ENCODE measurements at places on chromosomes 13 and 19.

DNA sequence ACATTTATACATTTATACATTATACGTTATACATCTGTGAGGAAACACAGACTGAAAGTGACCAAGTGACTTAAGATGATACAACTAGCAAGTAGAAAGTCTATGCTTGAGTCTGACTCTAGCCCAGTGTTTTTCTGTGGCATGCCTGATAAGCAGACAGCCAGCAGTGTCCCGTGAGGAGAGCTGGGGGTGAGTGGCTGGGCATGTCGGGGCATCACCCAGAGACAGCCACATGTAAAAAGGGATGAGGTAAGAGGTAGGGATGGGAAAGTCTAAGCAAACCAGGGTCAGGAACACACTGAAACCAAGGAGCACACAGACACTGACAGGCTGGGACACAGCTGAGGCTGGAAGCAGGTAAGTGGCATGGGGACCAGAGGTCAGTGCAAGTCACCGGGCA, 333.2 kb downstream of the FOXO1 start:
- DNase-seq, result no peak

GRCh38 chr19:47754206-47755064, 9.1 kb downstream of the NOP53 start:
- no peak for DNase-seq

- DNase-seq, result peak; percentile 91
Observed at GRCh38 chr19:35757231-35757748, 461 bp upstream of the HSPB6 start.

DNA sequence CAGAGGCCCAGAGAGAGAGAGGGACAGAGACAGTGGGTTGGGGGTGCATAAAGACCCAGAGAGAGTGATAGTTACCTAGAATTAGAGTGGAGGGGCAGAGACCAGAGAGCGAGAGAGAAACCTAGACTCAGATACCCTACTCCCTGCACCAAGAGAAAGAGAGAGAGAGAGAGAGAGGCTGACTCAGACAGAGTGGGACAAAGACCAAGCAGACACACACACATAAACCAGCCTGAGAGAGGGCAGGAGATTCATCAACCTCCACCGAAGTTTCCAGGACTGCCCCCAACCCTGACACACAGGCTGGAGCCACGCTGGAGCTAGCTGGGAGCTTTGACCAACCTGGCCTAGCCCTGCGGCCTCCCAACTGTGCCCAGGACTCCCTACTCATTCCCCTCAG, 12.9 kb downstream of the SYT3 start:
- no peak for DNase-seq

DNA sequence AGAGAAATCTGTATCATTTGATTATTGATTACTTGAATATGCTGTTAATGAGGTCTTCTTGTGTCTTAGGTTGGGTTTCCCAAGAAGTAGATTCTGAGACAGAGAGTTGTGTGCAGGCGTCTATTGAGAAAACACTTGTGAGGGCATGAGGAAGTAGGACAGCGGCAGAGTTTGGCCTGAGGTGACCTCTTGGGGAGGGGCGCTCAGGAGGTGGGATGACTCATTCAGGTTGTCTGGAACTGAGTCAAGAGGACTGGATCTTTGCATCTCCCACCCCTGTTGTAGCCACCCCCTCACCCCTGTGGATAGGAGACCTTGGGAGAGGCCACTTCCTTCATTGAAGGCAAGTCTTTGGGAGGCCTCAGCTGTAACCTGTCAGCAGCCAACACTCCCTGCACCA, 35.2 kb upstream of the WDFY2 start:
- no peak for DNase-seq

DNA sequence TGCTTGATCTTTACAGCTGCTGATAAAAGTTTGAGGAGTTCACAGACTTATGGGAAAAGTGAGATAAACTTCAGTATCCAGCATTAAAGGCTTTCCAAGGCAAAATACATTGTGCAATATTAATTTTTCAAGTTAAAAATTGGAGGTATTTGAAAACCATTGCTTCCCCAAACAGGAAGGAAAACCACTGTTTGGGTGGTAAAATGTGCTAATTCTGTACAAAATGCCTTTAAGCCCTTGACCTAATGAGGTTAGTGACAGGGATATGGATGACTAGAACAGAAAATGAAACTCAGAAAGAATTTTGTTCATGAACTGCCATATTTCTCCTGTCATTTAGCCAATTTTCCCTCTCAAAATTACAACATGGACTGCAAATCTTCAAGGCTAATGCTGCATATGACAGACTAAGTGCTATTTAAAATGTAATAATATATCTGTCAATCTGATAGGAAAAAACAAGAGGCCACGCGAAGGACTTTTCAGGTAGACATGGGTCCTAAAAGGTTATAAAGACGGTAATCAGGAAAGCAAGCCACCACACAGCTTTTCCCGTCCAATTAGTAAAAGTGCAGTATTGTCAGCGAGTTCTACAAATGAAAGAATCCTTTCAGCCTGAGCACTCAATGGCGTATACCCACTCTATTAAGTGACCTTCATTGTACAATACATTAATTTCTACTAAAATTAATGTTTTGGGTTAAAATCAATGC, 212.8 kb downstream of the ENOX1 start:
- no peak for DNase-seq

DNA sequence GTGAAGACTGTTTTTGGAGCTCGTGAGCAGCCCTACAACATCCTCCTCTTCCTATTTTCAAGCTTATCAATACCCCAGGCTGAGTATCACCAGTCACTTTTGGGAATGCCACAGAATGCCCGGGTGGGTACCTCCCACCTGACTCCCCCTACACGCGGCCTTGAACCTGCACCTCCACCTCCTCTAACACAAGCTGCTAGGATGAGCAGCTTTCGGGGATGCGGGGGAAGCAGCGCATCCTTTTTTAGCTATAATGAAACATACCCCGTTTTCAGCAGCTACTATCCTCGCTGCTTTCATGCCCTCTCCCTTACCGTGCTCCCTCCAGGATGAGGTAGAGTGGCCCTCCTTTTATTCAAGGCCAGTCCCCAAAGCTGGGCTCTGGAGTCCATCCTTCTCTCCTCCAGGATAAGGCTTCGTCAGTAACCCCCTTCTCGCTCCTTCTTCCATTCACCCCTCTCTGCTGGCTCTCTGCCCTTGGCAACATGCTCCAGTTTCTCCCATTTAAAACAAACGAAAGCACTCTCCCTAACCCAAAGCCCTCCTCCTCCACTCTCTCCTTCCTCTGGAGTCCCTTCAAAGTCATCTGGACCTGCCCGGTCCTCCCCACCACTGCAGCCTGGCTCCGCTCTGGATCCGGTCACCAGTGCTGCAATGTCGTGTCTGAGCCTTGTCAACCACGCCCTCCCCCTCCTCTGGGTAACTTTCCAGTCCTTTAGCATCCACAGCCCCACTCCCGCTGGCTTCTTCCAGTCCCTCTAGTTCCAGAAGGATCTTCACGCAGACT, 55.3 kb downstream of the STK24 start:
- DNase-seq, result no peak

- DNase-seq, result no peak
Observed at GRCh38 chr13:75585153-75585552, 35.6 kb downstream of the UCHL3 start.

- no peak for DNase-seq
Observed at GRCh38 chr19:53775524-53775923, 48.6 kb downstream of the NLRP12 start.

DNA sequence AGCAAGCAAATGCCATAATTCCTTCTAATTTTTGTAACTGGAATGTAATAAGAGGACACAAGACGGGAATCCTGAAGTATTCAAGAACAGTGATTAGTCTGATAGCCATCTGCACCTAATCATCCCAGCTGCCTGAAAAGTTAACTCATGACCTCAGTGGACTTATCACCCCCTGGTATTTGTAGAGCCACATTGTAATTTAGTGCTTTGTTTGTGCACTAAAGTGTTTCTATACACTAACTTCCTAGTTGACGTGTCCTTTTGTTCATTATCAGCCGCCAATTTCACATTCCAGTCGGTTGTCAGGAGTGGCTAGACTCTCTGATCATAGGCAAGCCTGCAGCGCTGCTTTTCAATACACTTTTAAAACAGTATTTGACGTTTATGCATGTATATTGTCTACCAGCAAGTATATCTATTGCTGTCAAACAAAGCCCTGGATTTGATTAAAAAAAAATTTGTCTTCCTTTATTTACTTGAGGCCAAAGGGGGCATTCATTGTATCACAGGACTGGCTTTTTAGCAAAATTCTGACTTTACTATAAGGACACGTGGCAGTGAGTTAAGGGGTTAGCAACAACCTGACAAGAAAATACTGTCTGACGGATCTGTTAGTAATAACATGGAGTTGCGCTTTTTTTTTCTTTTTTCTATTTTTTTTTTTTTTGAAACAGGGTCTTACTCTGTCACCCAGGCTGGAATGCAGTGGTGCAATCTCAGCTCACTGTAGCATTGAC, 10.4 kb upstream of the SOX21 start:
- no peak for DNase-seq

DNA sequence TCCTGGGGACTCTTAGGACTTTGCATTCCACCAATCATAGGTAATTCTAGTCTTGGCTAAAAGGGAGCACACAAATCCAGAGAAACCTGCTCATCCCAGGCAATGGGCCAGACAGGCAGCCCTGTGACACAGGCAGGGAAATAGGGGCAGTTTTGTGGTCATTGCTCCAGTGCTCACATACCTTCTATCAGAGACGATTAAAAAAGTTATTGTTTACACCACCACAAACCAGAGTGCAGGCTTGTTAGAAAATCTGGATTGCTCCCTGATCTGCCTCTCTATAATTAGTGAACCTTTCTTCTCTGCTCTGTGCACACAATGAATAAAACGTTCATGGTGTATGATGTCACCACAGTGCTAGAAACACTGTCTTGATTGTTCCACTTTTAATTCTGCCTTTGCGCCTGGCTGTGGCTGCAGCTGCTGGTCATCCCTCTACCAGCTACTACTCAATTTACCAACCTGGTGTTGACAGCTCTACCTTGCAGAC, 121.6 kb upstream of the SPATA13 start:
- DNase-seq, result no peak
